Hematopoietic multipotent progenitor cell treated with erythropoietin and hydrocortisone succinate and interleukin-3 and kit ligand, for 4 days (in vitro differentiated cells): ENCODE measurements at places on chromosomes 7 and 10.
A peak's percentile ranks its signal among the peaks of the same experiment; 100 is the strongest.

GRCh38 chr7:116829493-116829892, 32.9 kb upstream of the CAPZA2 start:
- DNase-seq: no peak

DNA sequence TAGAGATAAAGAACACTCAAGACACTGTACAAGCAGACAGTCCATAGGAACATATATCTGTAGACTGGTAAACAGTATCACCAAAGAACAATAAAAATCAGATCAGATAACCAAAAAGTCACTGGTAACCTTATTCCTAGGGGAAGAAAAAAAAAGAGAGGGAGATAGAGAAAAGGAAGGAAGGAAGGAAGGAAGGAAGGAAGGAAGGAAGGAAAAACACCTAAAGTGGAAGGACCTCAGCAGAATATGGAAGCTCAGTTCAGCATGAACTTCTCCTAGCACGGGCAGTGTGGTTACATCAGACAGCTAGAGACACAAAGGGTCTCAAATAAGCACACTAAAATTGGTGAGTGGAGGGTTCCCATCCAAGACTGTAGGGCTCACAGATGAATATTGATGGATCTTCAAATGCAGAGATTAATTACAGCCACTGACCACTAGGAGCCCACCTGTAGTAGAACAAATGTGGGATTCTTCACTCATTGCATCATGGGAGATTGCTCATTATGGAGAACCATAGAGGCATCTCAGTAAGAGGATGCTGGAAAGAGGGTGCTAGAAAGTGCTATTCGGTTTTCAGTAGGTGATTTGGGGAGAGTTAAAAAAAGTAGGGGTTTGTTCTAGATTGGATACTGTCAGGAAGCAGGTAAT, 293.4 kb upstream of the C7orf33 start:
- no peak for DNase-seq

- no peak for DNase-seq
Measured at GRCh38 chr7:73730485-73730884, 8.1 kb downstream of the ABHD11 start.

GRCh38 chr10:60781661-60782060, 3.4 kb downstream of the CDK1 start:
- peak; percentile 68 for DNase-seq

GRCh38 chr10:75187961-75188426, 22.6 kb upstream of the VDAC2 start:
- peak; percentile 83 for DNase-seq

GRCh38 chr7:98174334-98175259, 36.6 kb upstream of the BHLHA15 start:
- no peak for DNase-seq

DNA sequence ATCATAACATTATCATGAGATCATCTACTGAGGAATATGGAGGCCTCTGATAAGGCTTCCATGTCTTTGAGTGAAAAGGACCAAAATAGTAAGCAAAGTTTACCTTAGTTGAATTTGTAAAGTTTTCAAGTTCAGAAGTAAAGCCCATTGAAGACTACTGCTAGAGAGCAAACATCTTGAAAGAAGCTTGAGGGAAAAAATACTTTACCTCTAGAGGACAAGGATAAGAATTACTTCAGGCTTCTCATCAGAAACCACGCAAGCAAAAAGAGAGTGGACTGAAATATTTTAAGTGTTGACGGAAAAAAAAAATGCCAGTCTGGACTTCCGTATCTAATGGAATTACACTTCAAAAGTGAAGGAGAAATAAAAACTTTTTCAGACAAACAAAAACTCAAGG, 114.3 kb downstream of the MPP7 start:
- DNase-seq: no peak

DNA sequence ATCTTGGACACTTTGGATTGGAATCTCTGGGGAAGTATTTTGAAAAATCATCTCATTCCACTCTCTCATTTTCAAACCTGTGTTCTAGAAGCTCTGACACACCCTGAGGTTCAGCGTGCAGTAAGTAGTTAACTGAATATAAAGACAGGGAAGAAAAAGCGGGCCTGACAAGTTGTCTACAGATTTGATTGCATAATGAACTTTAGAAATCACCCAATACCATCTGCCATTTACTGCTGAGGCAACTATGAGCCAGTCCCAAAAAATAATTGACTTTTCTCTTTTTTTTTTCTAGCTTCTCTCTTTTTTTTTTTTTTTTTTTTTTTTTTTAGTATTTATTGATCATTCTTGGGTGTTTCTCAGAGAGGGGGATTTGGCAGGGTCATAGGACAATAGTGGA, 29.5 kb downstream of the CDC123 start:
- no peak for DNase-seq

- no peak for DNase-seq
Measured at GRCh38 chr7:116787881-116788280, 74.5 kb upstream of the CAPZA2 start.

DNA sequence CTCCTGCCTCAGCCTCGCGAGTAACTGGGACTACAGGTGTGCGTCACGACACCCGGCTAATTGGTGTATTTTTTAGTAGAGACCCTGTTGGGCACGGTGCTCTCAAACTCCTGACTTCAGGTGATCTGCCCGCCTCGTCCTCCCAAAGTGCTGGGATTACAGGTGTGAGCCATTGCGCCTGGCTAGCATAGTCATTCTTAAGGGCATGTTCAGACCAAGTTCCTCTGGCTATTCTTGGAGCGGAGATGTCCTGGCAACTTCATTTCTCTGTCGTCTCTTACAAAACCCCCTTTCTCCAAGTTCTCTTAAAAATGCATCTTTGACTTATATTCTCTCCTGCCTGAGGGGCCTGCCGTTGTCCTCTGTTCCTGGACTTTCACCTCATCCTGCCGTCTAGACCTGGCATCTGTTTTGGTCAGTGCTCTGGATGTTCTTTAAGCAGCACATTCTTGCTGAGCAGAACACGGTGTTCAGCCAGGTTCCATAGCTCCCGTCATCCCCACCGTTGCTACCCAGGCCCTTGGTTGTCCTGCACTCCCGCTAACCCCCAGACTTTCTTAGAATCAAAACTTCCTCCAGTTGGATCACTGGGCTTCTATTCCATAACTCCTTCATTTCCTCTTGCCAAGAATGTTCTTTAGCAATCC, 509.9 kb upstream of the GALNT17 start:
- DNase-seq: no peak

DNA sequence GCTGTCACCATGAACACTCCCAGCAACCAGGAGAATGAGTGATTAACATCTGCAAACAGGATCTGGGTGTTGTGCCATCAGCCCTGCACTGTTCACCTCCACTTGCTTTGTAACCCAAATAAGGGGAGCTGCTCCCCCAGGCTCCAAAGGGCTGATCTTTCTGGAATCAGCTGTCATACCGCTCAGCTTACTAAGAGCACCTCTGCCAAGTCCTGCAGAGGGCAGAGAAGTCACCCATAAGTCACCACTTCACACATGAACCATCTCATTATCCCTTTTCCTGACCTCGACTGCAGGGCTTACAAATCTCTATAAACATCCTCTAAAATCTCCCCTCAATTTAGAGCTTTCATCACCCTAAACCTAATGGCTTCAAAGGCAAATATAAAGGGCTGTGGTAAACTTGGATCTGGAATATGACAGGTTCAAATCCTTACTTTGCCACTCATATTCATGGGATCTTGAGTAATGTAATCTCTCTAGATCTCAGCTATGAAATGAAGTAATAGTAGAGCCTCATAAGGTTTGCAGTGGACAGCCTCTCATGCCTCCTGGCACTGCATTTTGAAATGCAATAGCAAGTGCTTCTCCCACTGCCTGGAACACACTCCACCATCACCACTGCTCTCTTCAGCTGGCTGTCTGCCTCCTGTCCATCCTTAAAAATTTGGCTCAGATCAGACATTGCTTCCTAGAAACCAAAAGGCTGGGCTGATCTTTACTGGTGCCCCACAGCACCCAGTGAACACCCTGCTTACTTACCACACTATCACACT, 38.8 kb downstream of the ERLIN1 start:
- DNase-seq: no peak

DNA sequence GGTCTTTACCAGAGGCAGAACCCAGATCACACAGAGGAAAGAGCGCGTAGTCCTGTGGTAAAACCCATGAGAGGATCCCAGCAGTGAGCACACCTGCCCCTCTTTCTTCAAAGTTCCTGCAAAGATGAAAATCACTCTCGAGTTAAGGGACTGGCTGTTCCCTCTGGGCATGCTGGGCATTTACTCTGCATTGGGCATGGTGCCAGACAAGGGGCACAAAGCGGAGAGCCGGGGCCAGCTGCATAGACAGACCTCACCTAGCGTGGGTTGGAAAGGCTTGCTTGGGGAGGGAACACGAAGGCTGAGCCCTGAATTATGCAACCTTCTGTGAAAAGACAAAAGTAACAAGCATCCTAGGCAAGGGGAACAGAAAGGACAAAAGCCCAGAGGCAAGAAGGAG, 120.0 kb upstream of the TCERG1L start:
- DNase-seq: no peak
